Left renal cortex interstitium (tissue), 4 donors: ENCODE measurements at places on chromosomes 3 and 15.

DNA sequence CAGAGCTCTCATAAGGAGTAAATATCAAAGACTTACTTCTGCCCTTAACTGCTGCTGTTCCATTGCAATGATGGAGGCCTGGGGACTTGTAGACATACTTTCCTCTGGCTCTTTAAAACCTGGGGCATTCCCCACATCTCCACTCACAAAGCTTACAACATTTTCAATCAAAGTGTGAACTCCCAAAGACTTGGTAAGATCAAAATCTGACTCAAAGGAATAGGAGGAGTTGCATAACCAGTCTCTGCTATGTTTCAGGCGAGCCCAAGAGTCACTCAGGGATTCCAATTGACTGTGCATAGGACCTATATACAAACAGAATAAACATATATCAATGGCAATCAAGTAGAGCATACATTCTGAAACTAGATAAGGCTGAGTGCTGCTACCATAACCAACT, 101.5 kb downstream of the FBXL22 start:
- no peak for DNase-seq

DNA sequence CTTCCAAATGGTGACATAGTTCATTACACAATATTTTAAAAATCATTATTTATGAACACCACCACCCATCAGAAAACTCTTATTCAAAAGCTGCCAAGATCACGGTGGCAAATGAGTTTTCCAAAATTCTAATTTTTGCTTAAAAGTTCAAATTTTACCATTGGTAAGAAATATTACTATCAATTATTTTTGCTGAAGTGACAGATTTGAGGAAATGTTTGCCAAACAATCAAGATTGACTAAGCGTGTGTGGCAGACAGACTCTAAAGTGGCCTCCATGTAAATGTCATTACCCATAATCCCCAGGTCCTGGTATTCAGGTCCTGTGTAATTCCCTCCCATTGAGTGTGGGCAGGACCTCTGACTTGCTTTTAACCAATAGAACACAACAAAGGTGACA, 35.0 kb downstream of the ZNF280D start:
- DNase-seq, result no peak

DNA sequence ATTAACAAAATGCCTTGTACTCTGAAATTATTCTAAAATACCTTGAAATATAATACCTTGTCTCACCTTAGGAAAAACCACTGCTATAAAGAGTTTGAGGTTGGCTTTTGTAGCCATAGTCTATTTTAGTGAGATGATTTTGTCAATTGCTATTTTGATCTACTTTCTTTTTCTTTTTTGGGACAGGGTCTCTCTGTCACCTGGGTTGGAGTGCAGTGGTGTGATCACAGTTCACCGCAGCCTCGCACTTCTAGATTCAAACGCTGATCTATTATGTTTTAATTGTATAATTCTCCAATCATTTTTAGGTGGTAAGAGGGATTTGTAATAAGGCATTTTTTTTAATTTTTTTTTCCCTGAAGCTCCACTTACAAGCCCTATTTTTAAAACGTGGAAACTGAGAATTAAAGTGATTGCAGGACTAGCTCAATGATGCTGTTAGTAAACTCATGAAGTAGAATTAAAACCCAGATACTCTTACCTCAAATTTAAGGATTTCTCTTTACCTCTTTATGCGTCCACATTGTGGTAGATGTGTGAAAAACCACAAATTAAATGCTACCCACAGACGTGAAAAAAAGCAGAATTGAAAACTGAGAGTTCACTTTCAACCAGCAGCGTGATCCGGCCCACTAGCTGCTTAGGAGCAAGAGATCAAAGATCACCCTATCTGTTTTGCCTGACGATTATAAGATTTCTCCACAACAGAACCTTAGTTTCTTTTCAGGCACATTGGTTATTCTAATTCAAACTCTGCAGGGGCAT, 384.2 kb downstream of the CGGBP1 start:
- no peak for DNase-seq

DNA sequence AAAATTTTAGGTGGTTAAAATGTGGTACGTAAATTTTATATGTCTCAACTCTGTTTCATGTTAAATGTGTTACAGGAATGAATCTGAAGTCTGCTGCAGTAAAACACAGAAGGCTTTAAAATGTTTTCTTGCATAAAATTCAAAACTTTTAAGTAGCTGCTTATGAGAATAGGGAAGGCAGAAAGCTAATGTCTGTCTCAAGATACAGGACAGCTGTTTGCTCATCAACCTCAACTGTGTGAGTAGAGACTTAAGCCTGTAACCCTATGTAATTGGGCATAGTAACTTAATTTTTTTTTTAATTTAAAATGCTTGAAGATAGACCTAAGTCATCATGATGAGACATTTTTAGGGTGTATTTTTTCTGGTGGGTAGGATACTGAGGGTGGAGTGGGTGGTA, 38.9 kb downstream of the ZFAND6 start:
- DNase-seq, result no peak

DNA sequence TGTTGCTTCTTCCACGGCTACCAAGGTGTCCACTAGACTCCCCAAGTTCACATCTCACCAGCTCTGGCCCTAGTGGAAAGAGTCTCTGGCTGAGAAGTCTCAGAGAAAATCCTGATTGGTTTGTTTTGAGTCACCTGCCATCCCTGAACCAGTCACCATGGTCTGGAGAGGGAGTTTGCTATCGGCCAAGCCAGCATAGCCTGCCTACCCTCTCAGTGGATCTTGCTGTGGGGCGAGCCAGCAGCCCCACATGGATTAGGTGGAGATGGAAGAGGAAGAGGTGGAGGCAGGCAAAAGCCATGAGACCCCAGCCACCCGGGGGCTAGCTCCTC, 48.1 kb upstream of the FLNB start:
- DNase-seq, result no peak

DNA sequence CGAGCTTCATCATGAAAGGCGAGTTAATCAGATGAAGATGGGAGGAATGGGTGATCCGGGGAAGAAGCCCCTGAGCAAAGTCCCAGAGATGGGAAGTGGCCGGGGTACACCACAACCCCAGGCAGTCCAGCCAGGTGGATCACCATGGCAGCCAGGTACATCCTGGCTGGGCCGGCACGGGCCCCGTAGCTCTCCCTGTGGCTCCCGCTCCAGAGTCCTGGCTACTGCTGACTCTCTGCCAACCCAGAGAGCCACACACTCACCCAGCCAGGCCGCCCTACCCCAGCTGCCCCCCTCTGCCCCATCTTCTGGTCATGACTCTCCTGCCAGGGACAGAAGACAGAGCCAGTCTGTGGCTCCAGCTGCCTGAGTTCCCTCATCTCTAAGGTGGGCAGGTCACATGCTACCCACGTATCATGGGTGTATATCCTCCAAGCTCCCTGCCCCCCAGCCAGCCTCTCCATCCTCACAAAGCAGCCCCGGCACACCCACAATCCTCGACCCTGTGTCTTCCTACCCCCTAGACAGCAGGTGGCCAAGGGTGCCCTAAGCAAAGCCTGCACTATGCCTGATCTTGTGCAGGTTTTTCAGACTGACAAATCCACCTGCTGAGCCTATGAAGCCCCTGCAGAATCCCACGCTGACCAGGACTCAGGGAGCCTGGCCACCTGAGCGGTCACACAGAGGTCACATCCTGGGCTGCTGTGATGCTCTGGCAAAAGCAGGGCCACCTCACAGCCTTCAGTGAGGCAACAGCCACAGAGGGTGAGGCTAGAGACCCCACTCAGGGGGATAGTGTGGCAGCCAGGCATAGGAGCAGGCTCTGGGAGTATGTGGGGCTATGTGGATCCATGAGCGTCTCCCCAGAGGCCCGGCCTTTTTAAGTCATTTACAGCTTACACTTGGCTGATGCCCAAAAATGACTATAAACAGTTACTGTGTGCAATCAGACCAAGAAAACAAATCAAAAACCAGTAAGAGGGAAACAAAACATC, 13.2 kb downstream of the XXYLT1 start:
- no peak for DNase-seq

DNA sequence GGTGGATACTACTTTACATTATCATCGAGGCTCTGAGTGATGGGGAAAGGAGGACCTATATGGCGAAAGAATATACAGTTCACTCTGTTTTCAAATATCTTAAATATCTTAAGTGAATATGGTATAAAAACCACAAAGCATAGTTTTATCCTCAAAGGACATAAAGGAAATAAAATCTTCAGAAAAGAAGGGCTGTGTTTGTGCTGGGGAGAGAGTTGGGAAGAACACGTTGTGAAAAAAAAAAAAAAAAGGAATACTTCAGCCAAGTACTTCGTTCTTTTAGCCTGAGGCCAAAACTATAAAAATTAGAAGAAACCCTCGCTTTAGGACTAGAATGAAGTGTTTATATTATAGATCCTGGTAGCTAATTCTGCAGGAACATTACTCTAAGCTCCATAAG, 10.2 kb upstream of the TMEM212 start:
- DNase-seq, result no peak

- no peak for DNase-seq
Observed at GRCh38 chr3:13539671-13540070, 9.3 kb upstream of the FBLN2 start.

GRCh38 chr3:165103616-165104015, 25.3 kb upstream of the SI start:
- no peak for DNase-seq

GRCh38 chr15:67024314-67024997, 40.9 kb upstream of the SMAD3 start:
- DNase-seq, result no peak

DNA sequence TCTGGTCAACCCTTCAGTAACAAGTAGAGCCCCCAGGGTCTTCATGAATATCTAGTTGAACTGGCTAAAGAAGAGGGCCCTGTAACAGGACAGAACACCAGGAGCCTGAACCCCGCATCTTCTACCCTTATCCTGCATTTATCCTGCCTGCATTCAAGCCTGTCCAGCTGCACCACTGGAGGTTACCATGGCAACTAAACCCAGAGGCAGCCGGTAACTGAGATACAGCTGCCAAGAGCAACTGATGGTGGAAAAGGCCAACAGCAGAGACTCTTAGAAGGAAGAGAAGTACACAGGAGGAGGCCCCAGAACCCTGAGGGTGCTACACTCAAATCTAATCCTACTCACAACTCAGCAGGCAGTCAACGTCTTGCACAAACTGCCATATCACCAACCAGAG, 3.7 kb upstream of the PRKAR2A start:
- DNase-seq, result no peak

DNA sequence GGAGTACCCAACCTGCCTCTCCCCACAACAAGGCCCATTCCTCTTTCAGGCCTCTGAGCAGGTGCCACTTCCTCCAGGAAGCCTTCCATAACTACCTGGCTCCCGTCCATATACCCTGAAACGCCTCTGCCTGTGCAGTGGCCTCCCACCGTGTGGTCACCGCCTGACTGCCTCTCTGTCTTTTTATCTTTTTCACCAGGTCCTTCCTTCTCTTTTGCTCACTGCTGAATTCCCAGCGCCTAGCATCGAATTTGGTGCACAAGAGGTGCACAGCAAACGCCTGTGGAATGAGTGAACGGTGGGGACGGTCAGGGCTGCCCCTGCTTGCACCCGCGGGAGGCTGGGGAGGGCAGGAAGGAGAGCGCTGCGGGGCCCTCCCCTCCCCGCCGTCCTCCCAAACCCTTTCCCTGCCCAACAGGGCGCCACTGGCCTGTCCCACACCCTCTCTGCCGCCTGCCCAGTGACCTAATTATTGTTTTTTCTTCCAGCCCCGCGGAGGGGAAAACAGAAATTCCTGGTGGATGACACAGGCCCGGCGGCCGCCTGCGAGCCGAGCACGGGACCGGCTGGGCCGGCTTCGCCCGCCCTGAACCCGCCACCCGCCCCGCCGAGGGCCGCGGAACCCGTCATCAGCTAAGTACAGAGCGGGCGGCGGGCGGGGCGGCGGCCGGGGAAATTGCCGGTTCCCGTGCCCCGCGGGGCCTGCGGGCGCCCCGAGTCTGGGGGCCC, 140.1 kb downstream of the SMAD6 start:
- DNase-seq, result peak; percentile 78

DNA sequence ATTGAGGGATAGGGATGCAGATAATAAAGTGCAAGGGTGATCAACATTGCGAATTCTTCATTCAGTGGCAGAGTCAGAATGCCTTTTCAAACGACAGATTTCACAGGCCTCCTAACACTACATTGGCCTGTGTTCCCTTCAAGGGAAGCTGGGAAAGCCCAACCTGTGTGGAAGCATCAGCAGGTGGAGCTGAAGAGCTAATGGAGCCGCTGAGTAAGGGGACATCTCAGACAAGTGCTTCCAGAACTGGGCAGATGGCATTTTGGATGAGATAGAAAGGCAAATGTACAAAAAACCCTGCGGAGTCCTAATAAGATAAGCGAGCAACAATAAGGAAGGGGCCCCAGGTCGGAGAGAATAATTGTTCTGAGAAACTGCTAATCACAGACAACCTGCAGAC, 8.5 kb upstream of the SLC24A5 start:
- no peak for DNase-seq

DNA sequence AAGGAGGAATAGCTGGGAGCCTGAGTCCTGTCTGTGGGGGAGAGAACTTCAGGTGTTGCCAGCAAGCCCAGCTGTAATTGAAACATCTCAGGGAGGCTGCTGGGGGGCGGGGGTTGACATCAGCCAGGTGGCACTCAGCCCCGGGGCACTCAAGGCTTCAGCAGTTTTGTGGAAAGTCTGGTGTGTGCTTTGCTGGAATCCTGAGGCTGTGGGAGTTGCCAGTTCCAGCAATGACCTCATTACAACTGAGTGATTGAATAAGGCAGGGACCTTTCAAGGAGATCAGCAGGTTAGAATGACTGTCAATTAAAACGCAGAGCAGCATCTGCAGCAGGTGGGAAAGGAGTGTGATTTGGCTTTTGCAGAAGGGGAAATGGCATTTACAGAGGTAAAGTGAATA, 75.7 kb downstream of the FAM43A start:
- peak; percentile 34 for DNase-seq

- no peak for DNase-seq
Observed at GRCh38 chr15:39125904-39126303, 455.0 kb upstream of the THBS1 start.

DNA sequence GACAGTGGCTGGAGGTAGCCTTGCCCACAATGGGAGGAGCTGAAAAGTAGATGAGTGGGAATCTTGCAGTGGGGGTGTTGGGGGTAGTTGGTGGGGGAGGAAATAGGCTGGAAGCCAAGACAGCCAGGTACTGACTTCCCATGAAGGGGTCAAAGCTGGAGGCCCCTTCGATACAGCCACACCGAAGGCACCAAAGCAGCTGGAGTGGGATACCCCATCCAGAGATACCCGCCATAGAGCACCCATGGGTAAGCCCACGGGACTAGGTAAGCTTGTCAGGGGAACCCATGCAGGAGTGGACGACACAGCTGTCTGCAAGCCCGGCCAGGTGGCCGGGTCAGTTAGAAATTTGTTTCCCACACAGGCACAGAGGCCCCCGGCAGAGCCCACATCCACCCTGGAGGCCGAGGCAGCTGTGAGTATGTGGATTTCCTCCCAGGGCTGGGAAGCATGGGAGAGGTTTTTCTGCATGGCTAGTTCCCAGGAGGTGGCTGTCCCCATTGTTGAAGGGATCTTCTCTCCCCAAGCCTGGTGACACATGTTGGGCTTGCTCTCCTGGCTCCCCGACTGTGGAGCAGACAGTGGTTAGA, 28.6 kb downstream of the PRR23E start:
- DNase-seq, result no peak

- DNase-seq, result no peak
Observed at GRCh38 chr3:171960159-171960558, 79.2 kb upstream of the FNDC3B start.

- DNase-seq, result no peak
Observed at GRCh38 chr3:122183893-122184590, 574 bp downstream of the CASR start.

GRCh38 chr3:172591876-172592771, 68.9 kb upstream of the TNFSF10 start:
- no peak for DNase-seq

- no peak for DNase-seq
Observed at GRCh38 chr3:98809557-98809956, 46.4 kb downstream of the ST3GAL6 start.
